K562 (cell line): ENCODE measurements at places on chromosomes 6 and 20. TPM values are rescaled to one million over a fixed set of nuclear protein-coding genes. Genes with fewer than 3 reads are reported as not detected.

Gene PTCRA
- total RNA-seq = not detected in 2 replicates

GRCh38 chr20:12383821-12384220 lies 466.1 kb downstream of the BTBD3 start:
- no peaks in the 10 kb centered on the region for H3K27me3 ChIP-seq
- no peak for DNase-seq
- H3K36me3 ChIP-seq = no peaks in the 10 kb centered on the region
- H3K4me3 ChIP-seq = no peak overlapping the region

DNA sequence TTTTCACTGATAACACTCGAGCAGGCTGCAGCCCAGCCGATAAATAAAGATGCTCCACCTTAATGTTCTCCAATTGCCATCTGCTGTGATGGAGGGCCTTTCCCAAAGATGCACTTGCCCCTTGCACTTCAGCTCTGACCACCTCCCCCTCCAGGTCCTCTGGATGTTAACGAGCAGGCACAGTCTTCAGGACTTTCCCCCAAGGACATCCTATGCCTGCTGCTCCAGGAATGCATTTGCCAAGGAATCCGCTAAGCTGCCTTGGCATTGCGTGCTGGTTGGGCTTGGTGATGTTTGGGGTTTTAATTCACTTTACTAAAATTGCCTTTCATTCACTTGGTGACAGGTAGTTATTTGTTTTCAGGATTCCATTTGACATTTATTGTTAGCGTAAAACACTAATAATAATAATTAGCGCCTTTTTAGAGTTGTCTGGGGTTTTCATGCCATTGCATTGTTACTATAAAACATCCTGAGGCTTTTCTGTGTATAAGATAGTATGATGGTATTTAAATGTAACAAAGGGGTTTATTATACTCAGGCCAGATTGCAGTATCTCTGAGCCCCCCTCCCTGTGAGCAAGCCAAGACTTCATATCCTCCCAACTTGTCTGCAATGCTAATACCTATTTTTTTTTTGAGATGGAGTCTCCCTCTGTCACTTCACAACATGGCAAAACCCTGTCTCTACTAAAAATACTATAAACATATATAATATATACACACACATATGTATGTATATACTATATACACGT lies 66.7 kb upstream of the TSHZ2 start:
- no peak overlapping the region for H3K27ac ChIP-seq
- H3K27me3 ChIP-seq = no peaks in the 10 kb centered on the region
- DNase-seq = no peak
- no peaks in the 10 kb centered on the region for H3K36me3 ChIP-seq
- H3K4me1 ChIP-seq = no peaks in the 10 kb centered on the region

- H3K4me1 ChIP-seq = no peaks in the 10 kb centered on the region
- DNase-seq = no peak
- no peaks in the 10 kb centered on the region for H3K27me3 ChIP-seq
These were observed 10.2 kb downstream of the RPRD1B start for GRCh38 chr20:38043512-38044300.
